Stimulated activated effector memory CD8-positive, alpha-beta T cell treated with anti-CD3 and anti-CD28 coated beads, Interleukin-12 subunit alpha, Interleukin-12 subunit beta, amount 100 ng/mL, for 72 hours (primary cell): ENCODE measurements at places on chromosomes 3 and 15.

- DNase-seq: no peak
Measured at GRCh38 chr15:66291816-66292570, 1.4 kb upstream of the DIS3L start.

- DNase-seq: no peak
Measured at GRCh38 chr3:194976049-194976451, 290.4 kb downstream of the FAM43A start.

- DNase-seq: no peak
Measured at GRCh38 chr3:14464141-14464465, 61.7 kb downstream of the SLC6A6 start.

DNA sequence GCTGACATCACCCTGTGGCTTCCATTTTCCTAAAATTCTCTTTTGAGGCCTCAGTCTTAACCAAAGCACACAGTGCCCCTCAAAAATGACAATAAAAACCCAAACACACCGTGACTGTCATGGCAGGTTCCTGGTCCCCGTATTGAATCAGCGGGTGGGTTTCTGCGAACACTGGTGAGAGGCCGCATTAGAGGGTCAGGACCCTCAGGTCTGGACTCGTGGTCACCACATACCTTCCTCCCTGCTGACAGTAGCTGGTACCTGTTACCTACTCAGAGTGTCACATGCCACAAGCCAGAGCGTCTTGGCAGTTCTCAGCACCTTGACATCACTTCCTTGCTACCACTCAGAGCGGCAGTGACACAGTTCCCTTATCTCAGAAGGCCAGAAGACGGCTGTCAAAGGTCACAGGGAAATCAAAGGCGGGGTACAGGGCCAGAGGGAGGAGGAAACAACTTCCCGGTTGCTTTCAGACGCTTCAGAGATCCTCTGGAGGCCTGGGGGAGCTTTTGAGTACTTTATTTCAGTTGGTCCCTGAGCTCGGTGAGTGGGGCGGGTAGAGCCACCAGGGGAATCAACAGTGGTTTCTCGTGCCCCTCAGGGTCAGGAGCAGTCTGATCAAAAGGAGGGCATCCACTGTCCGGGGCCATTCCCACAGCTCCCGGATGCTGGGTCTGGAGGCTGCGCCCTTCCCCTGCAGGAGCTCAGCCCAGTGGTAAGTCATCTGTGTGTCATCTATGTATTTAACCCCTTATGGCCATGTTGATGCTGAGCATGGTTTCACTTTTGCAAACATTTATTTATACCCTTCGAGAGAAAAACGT is at the start of the genes CCR5AS and CCRL2:
CCR5AS (minus strand) TSS at position 279 of the 824 bp plus-strand sequence.
CCRL2 (plus strand) TSS at position 472 of the 824 bp plus-strand sequence. CDS start 821 bp downstream, outside the sequence.
- peak; percentile 20 for DNase-seq

GRCh38 chr15:98955961-98956723 is 51.5 kb downstream of the PGPEP1L start:
- no peak for DNase-seq

DNA sequence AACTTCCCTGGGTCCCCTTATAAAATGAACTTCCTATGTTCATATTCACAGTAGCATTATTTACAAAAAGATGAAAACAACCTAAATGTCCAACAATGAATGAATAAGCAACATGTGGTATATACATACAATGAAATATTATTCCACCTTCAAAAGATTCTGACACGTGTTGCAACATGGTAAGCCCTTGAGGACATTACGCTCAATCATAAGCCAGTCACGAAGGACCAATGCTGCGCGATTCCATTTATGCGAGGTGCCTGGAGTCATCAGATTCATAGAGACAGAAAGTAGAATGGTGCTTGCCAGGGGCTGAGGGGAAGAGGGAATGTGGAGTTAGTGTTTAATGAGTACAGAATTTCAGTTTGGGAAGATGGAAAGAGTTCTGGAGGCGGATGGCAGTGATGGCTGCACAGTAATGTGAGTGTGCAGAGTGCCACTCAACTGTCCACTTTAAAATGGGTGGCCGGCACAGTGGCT is 88.8 kb upstream of the ALDH1A3 start:
- DNase-seq: no peak

DNA sequence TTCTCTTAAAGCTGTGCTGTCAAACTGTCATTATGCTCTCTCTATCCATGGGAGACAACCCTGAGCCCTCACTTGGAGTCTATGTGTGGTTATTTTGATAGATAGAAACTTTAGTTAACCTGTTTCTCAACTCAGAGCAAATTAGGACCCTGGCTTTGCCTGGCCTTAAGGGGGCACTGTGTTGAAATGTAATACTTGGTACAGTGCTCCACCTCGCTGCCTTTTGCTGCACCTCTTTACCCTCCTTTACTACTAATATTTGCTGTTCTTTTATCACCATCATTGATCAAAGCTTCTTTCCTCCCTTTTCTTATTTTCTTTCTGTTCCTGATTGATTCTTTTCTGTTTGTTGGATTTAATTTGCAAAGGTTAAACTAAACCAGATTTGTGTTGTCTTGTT is 34.3 kb downstream of the STT3B start:
- no peak for DNase-seq

- no peak for DNase-seq
Measured at GRCh38 chr15:81282911-81283310, 41.0 kb downstream of the STARD5 start.

- no peak for DNase-seq
Measured at GRCh38 chr15:63004211-63004610, 38.3 kb upstream of the TPM1 start.

DNA sequence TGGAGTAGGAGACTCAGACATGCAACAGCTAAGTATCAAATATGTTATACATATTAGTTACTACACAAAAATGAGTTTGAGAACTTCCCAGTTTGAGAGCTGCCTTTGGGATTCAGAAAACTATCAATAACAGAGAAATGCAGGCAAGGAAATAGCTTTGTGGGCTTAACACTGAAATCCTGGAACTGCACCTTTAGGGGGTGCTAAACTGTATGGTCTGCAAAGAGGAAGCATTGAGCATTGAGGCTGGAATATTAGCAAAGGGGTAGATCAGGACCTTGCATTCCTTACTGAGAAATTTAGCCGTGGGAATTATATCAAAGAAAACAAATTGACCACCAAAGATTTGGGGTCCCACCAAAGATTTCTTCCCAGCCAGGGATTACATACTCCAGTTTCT is 580.0 kb downstream of the ZNF385D start:
- no peak for DNase-seq

DNA sequence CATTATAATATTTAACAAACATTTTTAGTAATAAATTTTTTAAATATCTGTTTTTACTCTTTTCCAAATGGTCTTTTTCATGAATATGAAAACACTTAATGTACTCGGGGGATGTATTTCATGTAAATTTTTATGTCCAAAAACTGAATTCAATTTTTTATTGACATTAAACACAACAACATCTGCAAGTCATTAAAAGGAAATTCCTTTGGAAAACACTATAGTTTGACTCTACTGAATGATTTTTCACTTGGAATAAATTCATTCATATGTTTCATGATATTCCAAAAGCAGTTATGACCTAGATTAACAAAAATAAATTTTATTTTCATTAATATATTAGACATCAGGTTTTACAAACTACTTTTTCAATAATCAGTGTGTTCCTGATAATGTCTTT is 239.8 kb upstream of the AGTR1 start:
- DNase-seq: no peak

GRCh38 chr15:79939399-79939798 is 31.6 kb downstream of the BCL2A1 start:
- DNase-seq: no peak

- no peak for DNase-seq
Measured at GRCh38 chr15:42742149-42742548, 5.2 kb upstream of the CDAN1 start.

DNA sequence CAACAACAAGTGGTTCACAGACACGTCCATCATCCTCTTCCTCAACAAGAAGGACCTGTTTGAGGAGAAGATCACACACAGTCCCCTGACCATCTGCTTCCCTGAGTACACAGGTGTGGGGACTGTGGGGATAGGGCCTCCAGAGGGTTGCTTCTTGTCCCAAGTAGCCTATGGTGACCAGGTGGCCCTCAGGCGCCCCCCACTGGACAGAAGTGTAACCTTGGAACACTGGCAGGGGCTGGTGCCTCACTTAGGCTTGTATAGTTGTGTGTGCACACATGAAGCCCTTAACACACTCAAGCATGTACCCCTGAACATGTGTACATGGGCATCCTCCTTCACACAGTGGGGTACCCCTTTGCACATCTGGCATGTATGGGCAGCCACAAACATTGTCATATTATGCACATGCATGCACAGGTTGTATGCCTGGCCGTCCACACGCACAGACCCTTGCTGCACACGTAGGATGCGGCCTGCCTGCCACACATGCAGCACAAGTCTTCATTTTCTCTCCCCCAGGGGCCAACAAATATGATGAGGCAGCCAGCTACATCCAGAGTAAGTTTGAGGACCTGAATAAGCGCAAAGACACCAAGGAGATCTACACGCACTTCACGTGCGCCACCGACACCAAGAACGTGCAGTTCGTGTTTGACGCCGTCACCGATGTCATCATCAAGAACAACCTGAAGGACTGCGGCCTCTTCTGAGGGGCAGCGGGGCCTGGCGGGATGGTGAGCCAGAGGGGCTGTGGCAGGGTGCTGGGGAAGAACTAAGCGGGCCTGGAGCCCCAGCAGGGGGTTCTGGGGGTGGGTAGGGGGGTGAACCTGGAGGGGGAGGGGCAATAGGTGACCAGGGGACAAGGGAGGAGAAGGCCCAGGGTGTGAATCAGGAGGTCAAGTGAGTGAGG is 11.7 kb upstream of the SEMA3B start:
- DNase-seq: no peak

- DNase-seq: no peak
Measured at GRCh38 chr15:41877631-41878354, 16.1 kb downstream of the SPTBN5 start.

GRCh38 chr3:38560996-38561717 is 65.0 kb downstream of the EXOG start:
- DNase-seq: no peak

GRCh38 chr3:113143353-113143752 is 68.0 kb upstream of the BOC start:
- DNase-seq: no peak

DNA sequence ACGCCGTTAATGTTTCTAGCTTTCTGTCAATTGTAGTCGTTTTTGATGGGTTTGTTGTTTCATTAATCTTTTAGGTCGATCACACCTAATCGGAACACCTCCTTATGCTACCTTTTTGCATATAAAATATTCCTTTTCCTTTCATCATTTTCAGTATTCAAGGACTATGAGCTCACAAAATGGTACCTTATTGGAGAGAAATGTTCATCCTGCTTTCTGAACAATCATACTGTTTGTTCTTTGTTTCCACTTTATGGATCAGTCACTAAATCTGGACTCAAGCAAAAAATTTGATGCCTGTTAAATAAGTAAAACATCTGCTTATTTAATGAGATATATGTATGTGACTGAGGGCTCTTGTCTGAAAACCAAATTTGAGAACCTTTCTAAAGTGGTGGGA is 1.1 kb downstream of the KIF15 start:
- DNase-seq: no peak

DNA sequence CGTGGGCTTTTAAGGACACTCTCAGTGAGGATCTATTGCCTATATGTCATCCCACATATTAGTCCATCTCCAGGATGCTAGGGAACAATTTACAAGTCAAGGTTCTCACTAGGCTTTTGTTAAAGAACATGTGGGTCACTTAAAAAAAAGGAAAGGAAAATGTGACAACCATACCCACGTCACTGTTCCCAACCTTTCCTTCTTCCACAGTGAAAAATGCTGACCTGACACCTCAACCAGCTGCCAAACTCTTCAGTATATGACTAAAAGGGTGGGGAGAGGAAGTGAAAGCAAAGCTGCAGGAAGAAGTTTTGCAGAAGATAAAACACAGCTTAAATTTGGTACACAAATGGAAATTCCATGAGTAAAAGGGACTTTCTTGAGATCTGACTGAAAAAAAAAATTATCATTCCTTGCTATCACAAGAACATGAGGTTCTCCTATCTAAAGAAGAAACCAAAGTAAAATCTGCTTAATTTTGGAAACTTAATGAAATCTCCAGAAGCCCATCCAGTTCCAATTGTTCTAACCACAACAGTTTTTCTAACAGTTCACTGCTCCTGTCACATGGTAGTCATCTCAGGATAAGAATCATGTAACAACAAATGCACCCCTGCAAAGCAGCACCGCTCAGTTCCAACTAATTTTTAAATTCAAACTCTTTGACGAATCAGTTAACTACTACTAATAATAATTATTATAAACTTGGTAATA is 117.0 kb upstream of the TSPAN3 start:
- no peak for DNase-seq

GRCh38 chr3:122004991-122005565 is 17.0 kb downstream of the ILDR1 start:
- no peak for DNase-seq

- no peak for DNase-seq
Measured at GRCh38 chr3:127951276-127951675, 36.2 kb downstream of the KBTBD12 start.

DNA sequence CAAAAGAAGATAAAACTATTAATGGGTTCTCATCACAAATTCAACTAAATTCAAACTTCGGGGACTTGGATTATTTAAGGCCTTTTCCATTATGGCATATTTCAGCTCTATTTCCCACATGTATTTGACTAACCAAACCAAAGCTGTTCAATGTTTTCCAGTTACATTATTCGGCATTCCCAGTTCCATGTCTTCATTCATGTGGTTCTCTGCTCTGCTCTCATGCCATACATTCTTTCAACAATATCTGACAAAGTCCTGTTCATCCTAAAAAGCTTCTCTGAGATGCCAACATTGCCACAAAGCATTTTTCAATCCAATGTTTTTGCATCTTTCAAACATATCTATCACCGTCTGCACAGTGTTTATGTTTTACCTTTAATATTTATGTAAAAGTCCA is 141.4 kb downstream of the GREM1 start:
- no peak for DNase-seq

- no peak for DNase-seq
Measured at GRCh38 chr3:188559072-188559429, 405.1 kb downstream of the LPP start.

GRCh38 chr15:31271711-31272557 is 54.7 kb upstream of the KLF13 start:
- DNase-seq: peak; percentile 42

- DNase-seq: no peak
Measured at GRCh38 chr3:155032918-155033317, 47.2 kb upstream of the MME start.

- DNase-seq: no peak
Measured at GRCh38 chr3:194945508-194945907, 259.8 kb downstream of the FAM43A start.

DNA sequence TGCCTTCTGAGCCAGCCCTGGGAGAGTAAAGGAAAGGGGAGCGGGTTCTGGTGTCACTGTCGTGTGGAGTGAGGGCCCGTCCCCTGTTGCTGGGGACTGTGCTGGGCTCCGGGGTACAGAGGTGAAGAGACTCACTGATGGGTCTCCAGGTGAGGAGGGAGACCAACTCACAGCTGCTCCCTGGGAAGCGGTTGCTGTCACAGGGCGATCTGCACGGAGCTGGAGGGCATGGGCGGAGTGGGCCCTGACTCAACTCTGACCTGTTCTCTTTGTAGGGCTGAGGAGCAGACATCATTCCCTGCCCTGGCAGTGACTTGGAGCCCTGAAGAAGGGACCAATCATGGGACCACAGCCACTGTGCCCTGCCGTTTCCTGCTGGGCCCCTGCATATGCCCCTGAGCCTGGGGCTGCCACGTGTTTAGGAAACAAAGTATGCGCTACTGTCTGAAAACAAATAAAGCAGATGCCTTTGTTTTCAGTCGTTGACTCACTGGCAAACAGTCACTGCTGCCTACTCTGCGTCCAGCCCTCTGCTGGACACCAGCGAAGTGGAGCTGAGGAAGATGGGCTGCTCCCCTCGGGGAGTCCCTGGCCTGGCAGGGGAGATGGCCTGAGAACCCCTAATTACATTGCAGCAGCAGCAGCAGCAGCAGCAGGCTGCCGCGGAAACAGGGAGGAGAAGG is 22.9 kb upstream of the PLXNA1 start:
- no peak for DNase-seq
